Renal pelvis (tissue), 12 donors: ENCODE measurements at places on chromosomes 16 and 17. TPM values are rescaled to one million over a fixed set of nuclear protein-coding genes. Genes with fewer than 3 reads are reported as not detected.

The TMEM106A gene
- polyA plus RNA-seq, result 14.1 TPM

- DNase-seq, result peak; percentile 10
Observed at GRCh38 chr16:60553090-60553757, 1483.0 kb downstream of the CDH8 start.

DNA sequence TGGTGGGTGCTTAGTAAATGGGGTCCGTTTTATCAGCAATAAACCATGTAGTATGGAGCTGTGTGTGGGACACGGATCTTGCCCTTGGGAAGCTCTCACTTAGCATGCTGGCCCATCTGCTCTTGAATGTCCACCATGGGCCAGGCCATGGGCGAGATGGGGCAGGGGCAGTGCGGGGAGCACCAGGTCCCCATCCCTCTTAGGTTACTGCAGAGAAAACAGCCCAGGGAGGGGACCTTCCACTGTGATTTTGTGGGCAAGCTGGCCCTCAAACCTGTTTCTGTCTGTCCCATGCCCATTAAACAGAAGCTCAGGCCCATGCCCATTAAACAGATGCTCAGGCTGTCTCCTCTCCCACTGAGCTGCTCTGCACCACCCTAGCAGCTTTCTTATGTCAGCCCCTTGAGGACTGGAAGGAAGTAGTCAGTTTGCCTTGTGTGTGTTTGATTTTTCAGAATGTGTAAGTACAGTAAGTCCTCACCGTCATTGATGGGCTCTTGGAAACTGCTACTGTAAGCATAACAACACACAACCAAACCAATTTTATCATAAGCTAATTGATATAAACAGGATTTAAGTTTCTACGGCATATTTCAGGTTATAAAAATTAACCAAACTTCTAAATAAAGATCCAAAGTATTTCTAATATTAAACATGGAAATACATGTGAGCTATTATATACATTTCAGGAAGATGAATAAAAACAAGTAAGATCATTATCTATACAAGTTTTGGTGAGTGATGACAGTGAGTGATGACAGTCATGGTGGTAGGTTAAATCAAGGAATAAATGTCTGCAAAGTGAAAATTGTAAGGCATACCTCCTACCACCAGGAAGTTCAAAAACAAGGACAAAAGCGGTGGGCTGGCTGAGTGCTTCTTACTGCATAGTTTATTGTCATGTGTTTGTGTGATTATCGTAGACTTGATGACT is 11.5 kb downstream of the MPRIP start:
- no peak for DNase-seq

- DNase-seq, result no peak
Observed at GRCh38 chr17:42125565-42125964, 3.0 kb downstream of the HSPB9 start.

The CDIPT gene
- polyA plus RNA-seq, result 117 TPM
